ENCODE measurements at places on chromosomes 6 and 20.
A peak's percentile ranks its signal among the peaks of the same experiment; 100 is the strongest.

- DNase-seq, result no peak
Measured at GRCh38 chr20:62485062-62485700, 9.4 kb upstream of the GATA5 start.

DNA sequence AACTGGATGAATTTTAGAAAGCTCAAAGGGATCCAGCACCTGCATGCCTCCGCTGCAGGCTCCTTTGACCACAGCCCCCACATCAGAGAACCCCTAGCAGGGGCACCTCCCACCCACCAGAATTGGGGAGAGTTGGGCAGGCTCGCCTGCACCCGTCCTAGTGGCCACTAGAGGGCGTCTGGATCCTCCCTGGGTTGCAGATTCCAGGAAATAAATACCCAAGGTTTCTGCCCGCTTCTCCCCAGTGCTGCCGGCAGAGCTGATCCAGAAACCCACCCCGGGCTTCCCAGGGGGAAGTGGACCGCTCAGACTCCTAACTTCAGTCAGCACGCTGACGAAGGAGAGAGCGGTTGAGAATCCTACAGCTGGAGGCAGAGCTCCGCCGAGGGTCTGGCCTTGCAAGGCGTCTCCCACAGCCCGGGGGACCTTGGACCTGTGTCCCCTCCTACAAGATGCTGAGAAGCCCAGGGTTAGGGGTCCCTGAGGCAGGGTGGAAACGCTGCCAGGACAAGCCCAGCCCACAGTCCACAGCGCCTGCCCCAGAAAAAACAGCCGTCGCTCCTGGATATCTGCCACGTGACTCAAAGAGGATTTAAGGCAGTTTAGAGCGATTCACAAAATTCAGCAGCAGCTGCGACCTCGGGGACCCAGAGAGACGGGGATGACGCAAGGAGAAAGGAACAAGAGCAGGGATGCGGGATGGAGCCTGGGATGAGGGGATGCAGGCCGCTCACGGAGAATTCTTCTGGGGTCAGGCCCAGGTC is 32.6 kb upstream of the PHACTR3 start:
- peak; percentile 4 for DNase-seq

DNA sequence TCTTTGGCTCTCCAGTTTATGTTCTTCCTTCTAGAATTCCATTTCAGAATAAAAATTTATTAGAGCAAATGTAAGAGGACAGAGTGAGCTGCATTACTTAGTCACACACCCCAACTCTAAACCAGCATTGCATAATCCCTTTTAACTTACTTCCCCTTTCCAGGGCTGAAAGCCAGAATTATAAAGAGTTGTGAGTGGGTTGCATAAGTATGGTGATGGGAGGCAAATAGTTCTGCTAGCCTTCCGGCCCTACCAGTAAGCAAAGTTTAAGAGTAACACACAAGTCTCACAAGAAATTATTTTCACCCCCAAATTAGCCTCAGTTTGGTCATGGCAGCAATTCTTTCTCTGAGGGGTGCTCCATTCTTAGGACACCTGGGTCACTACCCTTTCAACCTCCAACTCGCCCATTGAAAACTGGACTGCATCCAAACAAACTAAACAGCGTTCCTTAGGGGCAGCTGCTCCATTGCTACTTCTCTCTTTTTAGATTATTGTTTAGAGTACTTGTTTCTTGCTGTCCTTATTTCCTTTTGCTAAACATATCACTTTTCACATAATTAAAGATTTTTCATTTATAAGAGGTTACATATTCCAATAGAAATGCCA is 1.6 kb downstream of the KIAA0408 start:
- no peak for DNase-seq

GRCh38 chr20:22507240-22507961 is 77.0 kb downstream of the FOXA2 start:
- DNase-seq, result no peak

DNA sequence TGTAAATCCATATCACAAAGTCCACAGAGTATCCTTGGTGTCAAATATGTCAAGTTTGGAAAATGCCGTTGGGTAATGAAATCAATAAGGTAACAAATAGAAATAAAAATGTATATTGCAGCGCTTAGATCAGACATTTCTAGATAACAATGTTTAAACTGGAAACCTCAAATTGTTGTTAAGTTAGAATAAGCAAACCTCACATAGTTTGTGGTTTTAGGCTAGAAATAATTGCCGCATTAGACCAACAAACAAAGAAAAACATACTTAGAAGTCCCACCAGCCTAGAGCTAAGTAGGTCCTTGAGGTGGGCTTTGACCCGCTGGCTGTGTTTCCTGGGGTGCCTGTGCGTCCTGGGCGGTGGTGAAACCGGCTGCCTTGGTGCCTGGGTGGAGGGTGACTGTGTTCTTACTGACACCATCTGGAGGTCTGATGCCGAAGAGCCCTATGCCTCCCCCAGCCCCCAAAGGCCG is 71.4 kb downstream of the DACT2 start:
- no peak for DNase-seq

DNA sequence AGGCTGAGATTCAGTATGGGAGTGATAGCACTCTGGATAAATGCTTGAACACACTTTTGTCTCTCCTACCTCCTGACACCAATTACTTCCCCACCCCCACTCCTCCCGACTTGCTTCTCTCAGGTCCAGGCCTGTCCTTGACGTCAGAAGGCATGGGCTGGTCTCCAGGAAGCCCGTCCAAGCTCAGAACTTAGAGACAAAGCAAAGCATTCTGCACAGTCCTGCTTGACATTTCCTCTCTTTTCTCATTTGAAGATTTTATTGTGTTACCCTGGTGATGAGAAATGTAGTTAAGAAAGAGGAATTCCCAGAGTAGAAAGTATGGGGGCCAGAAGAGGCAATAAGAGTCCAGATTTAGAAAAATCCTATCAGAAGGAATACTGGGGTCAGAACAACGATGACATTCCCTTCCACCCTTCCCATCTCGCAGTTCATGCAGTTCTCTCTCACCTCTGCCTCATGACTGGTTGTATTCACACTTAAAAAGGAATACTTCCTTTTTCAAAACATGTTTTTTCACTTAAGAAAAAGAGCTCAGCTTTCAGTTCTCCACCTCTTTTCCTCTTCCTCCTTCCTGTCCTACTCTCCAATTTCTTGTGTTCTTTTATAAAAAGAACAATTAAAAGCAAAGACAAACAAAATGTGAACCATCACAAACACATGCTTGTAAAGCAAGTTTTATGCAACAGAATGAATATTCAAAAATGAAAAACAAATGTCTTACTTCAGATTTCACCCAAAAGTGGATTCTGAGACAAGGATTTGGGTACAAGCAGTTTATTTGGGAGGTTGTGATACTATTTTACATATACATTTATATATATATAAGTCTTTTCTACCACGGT is 18.5 kb upstream of the FAM184A start:
- DNase-seq, result no peak

GRCh38 chr6:88964509-88964908 is 1.1 kb upstream of the RNGTT start:
- no peak for DNase-seq

DNA sequence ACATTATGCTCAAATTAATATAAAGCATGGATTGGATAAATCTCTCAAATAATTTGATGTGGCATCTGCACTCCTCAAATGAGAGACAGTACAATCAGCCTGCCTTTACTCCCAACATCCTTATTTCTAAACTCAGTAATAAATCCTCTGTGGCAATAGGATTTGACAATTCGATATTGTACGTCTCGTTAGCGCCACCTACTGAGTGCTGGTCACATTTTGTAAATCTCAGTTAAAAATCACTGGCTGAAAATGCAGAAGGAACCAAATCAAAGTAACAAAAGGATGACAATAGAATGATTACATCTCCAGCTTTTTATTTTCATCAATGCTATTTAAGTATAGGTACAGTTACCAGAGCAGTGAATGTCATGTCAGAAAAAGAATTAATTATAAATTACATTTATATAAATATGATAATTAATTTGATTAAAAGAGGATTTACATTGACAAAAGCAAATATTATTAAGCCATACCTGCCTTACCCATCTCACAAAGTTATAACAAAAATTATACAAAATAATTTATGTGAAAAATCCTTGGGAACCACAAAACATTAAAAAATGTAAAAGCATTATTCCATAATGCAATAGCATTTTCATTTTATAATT is 20.2 kb upstream of the GJE1 start:
- peak; percentile 7 for DNase-seq

GRCh38 chr6:60679175-60679574 is 1606.8 kb downstream of the KHDRBS2 start:
- no peak for DNase-seq

- DNase-seq, result no peak
Measured at GRCh38 chr20:60553095-60553494, 594.9 kb downstream of the CDH26 start.

DNA sequence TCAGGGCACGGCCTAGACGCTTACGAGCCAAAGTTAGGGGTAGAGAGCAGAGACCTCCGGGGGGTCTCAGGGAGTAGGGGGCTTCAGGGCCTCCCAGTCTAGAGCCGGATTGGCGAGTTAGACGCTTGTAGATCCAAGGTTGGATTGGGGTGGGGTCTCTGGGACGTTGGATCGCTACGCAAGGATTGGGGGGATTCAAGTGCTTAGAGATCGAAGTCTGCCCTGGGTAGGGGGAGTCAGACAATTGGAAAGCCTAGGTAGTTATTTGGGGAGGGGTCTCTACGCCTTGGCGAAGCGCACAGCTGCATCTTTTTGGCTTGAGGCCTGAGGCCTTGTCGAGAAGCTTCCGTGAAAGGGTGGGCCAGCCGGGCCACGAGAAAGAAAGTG is 469 bp downstream of the STX16 start:
- DNase-seq, result no peak

DNA sequence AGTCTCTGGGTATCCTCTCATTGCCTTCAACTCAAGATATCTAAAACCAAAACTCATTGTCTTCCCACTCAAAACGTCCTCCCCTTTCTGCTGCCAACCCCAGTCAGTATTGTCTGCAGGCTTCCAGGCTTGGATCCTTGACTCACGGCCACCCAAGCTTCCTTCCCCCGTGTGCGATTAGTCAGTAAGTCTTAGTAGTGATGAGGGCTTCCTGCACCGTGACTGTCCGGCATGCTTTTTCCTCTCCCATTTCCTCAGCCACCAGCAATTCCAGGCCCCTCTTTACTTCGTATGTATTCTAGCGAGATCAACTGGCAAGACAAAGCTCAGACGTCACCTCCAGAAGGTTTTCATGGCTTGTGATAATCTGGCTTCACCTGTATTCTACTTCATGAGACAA is 88.6 kb upstream of the DUSP22 start:
- DNase-seq, result no peak

DNA sequence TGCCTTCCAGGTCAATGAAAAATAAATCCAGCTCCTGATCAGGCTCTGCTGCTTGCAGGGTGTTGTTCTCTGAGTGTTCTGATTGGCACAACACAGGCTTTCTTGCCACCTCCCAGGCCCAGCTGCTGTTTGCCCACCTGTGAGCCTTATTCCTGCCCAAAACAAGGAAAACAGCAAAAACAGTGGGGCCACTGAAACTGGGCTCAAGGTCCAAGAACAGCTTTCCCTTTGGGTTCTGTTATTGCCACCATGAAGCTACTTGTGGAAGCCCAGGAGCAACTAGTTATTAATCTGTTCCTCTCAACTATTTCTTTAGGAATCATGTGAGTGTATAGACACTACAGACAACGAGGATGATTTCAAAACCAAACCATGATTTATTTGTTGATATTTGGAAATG is 159.1 kb downstream of the PLCB1 start:
- no peak for DNase-seq

DNA sequence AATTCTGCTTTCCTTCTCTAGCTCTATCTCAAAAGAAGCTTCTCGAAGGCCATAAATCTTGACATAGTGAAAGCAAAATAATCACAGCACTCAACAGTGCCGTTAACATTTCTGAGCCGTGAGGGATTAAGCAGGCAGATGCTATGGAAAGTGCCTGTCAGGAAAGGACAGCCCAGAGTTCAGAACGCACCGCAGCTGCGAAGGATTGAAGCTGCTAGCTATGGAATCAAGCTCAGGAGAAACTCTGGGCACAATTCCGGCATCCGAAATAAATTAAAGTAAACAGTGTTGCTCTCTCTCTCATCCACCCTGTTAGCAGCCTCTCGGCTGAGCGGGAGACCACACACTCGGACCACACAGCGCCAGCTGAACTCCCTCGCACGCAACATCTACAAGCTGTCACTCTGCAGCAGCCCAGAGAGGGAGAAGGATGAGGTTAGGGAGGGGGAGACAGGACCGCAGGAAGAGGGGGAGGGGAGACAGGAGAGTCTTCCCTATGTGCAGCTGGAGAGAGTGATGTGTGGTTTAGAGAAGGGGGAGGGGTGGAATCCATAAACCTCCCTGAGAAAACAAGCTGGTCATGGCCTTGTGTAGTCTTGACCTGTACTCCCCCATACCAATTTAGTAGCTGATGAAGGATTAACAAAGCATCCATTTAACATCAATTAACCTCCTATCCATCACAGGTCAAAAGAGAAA is 9.0 kb downstream of the EXOC2 start:
- DNase-seq, result no peak

- DNase-seq, result no peak
Measured at GRCh38 chr6:157503018-157503747, 122.2 kb downstream of the ZDHHC14 start.

DNA sequence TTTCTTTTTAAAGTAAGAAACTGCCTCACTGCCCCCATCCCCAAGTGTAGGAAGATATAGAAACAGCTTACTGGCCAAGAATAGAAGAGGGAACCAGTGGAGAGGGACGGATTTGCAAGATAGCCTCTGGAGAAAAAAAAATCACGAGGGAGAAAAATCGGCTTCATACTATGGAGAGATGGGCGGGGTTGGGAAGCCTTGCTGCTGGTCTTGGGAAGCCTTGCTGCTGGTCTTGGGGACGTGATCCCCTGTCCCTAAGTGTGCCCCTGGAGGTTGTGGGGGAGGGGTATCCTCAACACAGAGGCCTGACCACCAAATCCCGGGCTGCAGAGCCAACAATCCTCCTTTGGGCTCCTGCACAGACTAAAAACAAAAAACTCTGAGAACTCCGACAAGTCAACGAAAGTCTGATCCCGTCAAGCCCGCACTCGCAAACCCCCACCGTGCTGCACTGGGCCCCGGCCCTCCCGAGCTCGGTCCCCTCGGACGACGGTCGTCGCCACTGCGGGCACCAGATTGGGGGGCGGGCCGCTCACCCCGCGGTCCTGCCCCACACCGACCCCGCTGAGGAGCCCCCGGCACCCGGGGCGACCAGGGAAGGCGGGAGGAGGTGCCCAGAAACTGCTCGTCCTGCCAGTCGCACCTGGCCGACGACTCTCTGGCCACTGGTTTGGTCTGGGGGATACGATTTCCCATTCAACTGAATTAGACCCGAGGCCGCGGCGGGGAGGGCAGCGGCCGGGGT is 750 bp downstream of the MAP7 start:
- DNase-seq, result no peak

GRCh38 chr6:89941031-89941762 is 46.9 kb downstream of the GJA10 start:
- no peak for DNase-seq

DNA sequence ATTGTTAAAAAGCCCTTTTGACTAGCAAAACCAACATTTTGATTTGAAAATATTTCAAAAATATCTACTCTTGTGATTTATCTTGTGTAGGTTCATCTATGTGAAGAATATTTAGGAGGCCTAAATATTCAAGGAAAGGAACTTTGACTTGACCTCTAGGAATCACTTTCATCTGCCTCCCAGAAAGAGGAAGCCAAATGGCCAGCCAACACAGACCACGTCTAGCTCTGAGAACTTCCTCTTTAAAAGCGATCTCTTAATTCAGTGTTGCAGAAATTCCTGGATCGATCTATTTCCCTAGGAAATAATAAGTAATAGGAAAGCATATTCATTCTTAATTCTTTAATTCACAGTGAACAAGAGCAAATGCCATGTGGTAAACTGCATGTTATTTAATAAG is 9.6 kb upstream of the MOXD1 start:
- no peak for DNase-seq

All from stimulated activated CD8-positive, alpha-beta memory T cell treated with anti-CD3 and anti-CD28 coated beads, Interleukin-2, amount 100 ng/mL, for 1 hour (primary cell).